Activated T-cell treated with anti-CD3 and anti-CD28 coated beads, Interleukin-2, amount 50 U/mL, for 48 hours (primary cell): ENCODE measurements at places on chromosomes 13 and 19.

GRCh38 chr13:21638319-21639282 is 32.3 kb upstream of the FGF9 start:
- DNase-seq: no peak

- no peak for DNase-seq
Measured at GRCh38 chr19:55485439-55486011, 537 bp downstream of the NAT14 start.

GRCh38 chr19:19642506-19643157 is 825 bp downstream of the GMIP start:
- DNase-seq: peak; percentile 66

DNA sequence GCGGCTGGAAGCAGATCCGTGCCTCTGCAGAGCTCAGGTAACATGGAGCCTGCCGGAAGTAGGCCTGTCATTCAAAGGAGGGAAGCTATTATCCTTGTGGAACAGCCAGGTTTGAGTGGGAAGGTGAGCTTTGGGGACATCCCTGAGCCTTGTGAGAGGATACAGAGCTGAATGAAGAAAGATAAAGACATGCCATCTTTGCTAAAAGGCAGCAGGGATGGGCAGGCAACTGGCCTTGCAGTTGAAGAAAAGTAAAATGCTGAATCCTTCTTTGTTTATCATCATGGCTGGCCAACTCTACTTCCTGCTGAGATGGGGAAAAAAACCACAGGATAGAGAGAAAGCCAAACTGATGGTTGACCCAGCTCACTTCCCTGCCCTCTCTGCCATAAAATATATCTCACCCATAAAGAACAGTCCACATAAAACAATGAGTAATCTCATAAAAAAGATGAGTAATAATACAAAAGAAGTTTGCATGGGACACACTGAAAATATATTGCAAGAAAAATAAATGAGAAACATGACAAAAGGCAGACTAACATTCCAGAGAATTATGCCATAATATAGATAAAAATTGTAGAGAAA is 226.3 kb downstream of the DLEU7 start:
- DNase-seq: no peak

GRCh38 chr19:19732579-19733501 is at the start of gene ZNF14:
ZNF14 (minus strand) TSS chr19:19733112; CDS start chr19:19732958, 154 bp downstream.
- peak; percentile 95 for DNase-seq

DNA sequence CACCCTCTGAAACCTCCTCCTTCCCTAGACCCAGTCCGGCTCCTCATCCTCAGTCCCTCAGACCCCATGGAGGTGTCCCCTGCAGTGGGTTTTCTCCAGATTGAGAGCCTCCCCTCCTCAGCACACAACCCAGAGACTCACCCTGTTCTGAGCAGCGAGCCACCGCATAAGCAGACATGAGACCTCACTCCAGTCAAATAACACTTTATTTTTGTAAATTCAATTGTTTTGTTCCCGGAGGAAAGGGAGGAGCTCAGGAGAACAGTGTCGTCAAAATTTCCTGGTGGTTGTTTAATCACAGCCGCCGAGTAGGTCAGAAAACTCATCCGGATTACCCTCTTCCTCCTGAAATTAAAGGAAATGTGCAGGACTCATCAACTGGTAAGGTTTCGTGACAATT is 57.5 kb downstream of the ERICH4 start:
- no peak for DNase-seq

- no peak for DNase-seq
Measured at GRCh38 chr19:37953171-37953917, 46.3 kb downstream of the SIPA1L3 start.

GRCh38 chr13:99275093-99275469 is 16.9 kb upstream of the GPR18 start:
- DNase-seq: no peak

- no peak for DNase-seq
Measured at GRCh38 chr13:50654331-50654730, 189.2 kb downstream of the DLEU7 start.

DNA sequence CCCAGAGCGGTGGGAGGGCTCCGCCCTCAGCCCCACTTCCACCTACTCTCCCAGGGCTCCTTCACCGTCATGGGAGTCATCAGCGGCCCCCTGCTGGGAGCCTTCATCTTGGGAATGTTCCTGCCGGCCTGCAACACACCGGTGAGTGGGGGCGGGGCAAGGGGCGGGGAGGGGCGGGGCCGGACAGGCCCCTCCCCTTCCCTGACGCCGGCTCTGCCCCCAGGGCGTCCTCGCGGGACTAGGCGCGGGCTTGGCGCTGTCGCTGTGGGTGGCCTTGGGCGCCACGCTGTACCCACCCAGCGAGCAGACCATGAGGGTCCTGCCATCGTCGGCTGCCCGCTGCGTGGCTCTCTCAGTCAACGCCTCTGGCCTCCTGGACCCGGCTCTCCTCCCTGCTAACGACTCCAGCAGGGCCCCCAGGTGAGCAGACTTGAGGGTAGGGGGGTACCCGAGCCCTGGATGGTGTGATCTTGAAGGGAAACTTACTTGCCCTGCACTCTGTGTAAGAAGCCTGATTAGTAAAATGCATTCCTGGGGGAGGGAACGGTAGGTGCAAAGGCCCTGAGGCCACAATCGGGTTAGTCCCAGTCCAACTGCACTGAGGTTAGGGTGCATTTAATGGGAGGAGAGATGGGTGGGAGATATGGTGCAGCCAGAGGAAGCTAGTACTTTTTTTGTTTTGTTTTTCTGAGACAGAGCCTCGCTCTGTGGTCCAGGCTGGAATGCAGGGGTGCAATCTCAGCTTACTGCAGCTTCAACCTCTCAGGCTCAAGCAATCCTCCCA is 12.1 kb downstream of the SLC5A5 start:
- DNase-seq: no peak

GRCh38 chr13:113442985-113443362 is 10.3 kb downstream of the ADPRHL1 start:
- DNase-seq: no peak

GRCh38 chr13:37109051-37109678 is 3.7 kb upstream of the CSNK1A1L start:
- no peak for DNase-seq

DNA sequence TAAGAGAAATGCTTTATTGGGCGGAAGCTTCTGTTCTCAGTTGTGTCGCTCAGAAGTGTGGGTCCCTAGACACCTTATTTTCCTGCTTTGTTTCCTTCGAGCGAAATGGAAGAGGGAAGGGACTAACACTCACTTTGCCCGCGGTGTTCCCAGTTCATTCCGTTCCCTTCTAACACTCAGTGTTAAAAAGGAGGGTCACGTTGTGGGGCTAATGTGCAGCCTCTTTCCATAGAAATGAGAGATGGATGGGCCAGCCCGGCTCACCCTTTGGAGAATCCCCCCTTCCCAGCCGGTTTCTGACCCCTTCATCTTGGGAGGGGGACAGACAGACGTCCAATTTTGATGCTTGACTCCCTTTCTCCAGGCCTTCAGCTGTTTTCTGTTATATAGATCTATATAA is 2.3 kb downstream of the ATP11A start:
- no peak for DNase-seq

DNA sequence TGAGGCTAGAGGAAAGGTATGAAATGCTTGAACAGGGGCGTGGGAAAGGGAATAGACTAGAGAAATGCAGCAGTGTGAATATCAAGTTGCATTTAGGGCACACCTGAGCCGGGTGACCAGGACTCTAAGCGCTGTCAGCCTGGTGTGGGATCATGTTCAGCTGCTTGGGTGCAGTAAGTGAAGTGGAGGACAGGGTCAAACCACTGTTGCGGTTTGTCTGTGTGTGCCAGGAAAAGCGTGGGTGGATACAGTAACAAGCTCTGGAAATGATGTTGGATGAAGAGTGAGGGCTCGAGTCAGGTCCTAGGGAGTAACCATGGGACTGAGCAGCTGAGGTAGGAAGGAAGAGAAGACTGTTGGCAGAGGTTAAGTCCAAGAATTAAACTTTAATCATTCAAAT is 15.8 kb downstream of the DGKH start:
- DNase-seq: no peak

GRCh38 chr19:8302734-8303133 is 5.4 kb downstream of the CD320 start:
- DNase-seq: peak; percentile 14

DNA sequence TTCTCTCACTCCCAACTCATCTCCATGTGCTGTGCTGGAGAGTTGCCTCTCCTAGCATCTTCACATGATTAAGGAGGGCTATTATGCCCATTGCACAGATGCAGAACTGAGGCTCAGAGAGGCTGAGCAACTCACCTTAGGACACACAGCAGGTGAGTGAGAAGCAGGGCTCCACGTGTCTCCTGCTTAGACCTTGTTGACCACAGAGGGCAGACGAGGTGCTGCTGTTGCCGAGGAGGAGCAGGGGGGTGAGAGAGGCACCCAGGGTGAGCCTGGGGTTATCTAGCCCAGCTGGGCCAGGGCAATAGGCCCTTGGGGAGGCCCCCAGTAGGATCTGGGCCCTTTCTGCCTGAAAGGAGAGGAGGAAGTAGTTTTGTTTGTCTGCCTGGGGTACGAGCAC is 2.4 kb upstream of the HSH2D start:
- DNase-seq: no peak

DNA sequence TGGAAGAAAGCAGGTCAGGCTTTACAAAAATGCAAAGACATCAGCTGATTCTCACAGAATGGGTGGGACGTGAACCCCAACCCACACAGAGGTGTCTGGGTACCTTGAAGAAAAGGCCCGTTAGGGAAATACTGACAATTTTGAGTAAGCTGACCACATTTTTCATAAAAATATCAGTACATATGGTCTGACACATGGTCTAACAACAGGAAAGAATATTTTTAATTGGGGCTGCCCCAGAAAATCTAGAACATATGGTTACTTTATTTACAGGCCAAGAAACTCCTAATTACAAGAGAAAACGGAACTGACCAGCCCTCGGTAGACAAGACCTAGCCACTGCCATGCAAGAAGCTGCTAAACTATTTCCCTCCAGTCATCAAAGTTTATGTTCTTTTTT is 48.7 kb upstream of the ITM2B start:
- DNase-seq: no peak

- DNase-seq: peak; percentile 78
Measured at GRCh38 chr13:24274452-24275021, 34.8 kb upstream of the C1QTNF9 start.

DNA sequence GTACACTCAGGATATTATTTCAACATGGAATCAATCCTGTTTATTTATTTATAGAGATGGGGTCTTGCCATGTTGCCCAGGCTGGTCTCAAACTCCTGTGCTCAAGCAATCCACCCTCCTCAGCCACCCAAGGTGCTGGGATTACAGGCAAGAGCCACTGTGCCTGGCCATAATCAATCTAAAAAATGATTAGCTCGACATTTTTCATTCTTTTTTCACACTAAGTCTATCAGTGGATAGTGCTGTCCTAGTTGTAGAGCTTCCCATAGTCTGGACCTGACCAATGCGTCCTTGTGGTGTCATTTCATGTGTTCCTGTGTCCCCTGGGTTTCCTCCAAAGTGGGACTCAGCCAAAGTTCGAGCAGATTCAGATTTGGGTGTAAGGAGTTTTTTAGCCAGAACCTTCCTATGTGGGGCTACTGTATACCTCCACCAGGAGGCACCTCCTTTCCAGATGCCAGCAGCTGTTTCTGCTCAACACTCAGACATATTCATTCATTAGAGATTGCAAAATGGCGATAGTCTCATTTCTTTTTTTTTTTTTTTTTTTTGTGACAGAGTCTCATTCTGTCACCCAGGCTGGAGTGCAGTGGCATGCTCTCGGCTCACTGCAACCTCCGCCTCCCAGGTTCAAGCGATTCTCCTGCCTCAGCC is 61.1 kb downstream of the MAP4K1 start:
- no peak for DNase-seq

GRCh38 chr13:50801087-50801931 is 42.2 kb downstream of the DLEU7 start:
- peak; percentile 65 for DNase-seq

- no peak for DNase-seq
Measured at GRCh38 chr19:489418-490196, 6.7 kb upstream of the MADCAM1 start.

DNA sequence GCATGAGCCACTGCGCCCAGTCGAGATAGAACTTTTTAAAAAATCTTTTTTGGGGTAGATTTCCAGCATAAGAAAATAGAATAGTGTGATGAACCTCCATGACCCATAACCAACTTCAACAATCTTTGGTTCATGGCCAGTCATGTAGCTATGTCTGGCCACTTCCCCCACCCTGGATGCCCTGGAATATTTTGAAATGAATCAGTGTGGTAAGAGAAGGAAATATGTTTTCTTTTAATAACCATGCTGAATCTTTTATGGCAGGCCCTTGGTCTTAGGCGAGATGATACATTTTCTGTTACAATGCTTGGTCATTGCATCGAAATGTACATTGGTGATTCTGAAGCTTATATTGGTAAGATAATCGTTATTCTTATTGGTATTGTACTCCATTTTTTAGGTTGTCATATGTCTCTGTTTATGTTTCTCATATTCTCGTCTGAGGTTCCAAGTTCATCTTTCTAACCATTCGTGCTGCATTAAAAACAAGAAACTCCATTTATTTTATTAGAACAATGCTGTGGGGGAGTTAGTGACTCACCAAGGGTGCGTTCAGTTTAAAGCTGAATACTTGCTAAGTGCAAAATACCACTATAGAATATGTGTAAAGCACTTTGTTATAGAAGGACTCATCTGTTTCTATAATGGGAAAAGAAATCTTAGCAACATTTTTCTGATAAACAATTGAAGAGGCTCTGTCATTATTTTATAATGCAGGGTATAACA is 16.4 kb upstream of the UPF3A start:
- DNase-seq: no peak

DNA sequence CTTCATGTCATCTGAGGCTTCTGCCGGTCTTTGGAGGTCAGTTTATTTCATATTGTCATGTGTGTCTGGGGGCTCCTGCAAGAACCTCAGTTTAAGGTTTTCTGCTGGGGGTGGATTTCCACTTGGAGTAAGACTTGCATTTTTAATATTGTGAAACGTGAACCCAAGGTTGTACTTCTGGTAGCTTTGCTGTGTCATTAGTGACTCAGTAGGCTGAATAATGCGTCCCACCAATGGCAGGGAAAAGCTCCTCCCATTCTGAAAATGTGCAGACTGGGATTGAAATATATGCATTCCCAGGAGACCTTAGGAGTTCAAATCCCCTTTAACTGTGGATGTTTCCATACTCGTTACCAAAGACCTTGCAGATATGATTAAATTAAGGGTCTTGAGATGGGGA is 46.2 kb downstream of the ING1 start:
- DNase-seq: no peak

- DNase-seq: no peak
Measured at GRCh38 chr13:65353951-65354350, 1876.2 kb downstream of the PCDH9 start.

DNA sequence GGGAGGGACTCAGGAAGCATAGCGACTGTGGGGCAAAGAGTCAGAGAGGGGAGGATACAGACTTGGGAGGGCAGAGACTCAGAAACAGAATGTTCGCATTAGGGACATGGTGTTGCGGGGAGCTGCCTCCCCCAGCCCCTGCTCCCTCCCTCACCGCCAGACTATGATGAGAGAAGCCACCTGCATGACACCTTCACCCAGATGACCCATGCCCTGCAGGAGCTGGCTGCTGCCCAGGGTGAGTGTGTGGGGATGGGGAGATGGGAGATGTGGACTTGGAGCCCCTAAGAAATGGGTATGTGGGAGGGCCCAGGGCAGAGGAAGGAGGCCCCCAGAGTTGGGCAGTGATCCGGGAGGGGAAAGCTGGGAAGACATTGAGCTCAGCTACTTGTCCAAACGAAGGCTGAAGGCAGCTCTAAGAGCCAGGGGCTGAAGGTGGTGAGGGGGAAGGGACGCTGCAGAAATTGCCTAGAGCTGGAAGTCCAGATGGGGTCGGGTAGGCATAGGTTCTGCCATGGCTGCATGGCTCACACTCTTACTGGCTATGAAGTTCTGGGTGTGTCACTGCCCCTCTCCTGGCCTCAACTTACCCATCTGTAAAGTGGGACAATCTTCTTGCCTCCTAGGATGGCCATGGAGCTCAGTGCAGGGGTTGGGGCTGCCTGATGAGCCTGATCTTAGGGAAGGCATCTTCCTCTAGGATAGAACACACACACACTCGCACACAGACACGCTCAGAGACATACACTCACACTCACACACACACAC is 1.4 kb downstream of the SPACA6 start:
- no peak for DNase-seq
